HFFc6 (cell line): ENCODE measurements at places on chromosomes 2 and 18.

- H3K27ac ChIP-seq: no peak overlapping the region
- H3K27me3 ChIP-seq: peaks cover 4% of the 10 kb centered on the region
- no peaks in the 10 kb centered on the region for H3K36me3 ChIP-seq
- no peak overlapping the region for H3K4me3 ChIP-seq
- H3K4me1 ChIP-seq: peaks cover 35% of the 10 kb centered on the region
Observed at GRCh38 chr2:47239119-47239969, 84.2 kb upstream of the STPG4 start.

DNA sequence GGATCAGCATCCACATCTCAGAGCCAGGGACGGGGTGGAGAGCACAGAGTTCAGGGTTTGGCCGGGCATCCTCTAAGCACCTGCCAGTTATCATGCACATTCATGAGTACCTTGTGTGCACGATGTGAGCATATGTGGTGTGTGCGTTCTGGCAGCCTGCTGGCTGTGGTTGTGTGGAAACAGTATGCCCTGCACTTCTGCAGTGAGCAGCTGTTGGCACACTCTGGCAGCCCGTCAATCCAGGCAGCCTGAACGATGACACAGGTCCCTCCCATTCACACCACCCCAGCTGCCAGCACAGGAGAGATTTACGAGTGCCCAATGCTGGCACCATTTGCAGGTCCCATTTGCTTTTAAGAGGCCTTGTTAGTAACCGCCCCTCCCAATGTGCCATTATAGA, 74.2 kb downstream of the CD8B2 start:
- H3K4me1 ChIP-seq: no peaks in the 10 kb centered on the region
- no peak for DNase-seq
- H3K4me3 ChIP-seq: no peak overlapping the region
- H3K27me3 ChIP-seq: peaks cover 12% of the 10 kb centered on the region

GRCh38 chr18:68417166-68417799, 297.6 kb downstream of the TMX3 start:
- H3K36me3 ChIP-seq: peaks cover 21% of the 10 kb centered on the region
- H3K4me3 ChIP-seq: no peak overlapping the region; the same call in 1 of the 2 replicates
- peak overlapping the region; percentile 68 for H3K27ac ChIP-seq

DNA sequence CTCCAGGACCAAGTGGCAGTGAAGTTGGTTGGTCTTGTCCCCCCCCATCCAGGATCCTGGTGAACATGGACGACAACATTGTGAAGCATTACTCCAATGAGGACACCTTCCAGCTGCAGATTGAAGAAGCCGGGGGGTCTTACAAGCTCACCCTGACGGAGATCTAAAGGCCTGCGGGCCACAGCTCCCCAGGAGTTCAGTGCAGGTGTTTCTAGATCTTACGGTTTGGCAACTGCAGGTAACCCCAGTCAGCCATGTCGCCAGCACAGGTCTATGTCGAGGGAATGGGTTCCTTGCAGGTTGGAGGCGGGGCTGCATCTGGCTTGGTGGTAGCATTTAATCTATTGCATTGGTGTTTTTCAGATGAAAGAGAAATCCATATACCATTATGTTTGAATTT, 42.8 kb upstream of the KLF11 start:
- 0 out of 2 replicates have a peak, but pooled peaks cover 1% of the 10 kb centered on the region for H3K27me3 ChIP-seq
- H3K4me1 ChIP-seq: no peaks in the 10 kb centered on the region
- H3K4me3 ChIP-seq: no peak overlapping the region
- DNase-seq: no peak
- H3K36me3 ChIP-seq: no peaks in the 10 kb centered on the region

- H3K36me3 ChIP-seq: no peaks in the 10 kb centered on the region
- H3K4me3 ChIP-seq: no peak overlapping the region
- H3K27ac ChIP-seq: no peak overlapping the region
- DNase-seq: no peak
- no peaks in the 10 kb centered on the region for H3K4me1 ChIP-seq
Observed at GRCh38 chr2:83887757-83888156, 571.3 kb downstream of the SUCLG1 start.

- H3K36me3 ChIP-seq: 0 out of 2 replicates have a peak, but pooled peaks cover 4% of the 10 kb centered on the region
- H3K4me3 ChIP-seq: peak overlapping the region; percentile 70
- no peak for DNase-seq
- H3K27me3 ChIP-seq: peaks cover 33% of the 10 kb centered on the region
- H3K4me1 ChIP-seq: no peaks in the 10 kb centered on the region
- H3K27ac ChIP-seq: no peak overlapping the region
Observed at GRCh38 chr2:73283545-73284295, 558 bp downstream of the FBXO41 start.

GRCh38 chr2:10572701-10573100, 117.1 kb downstream of the NOL10 start:
- DNase-seq: no peak
- peaks cover 43% of the 10 kb centered on the region for H3K36me3 ChIP-seq
- no peaks in the 10 kb centered on the region; the same call in 1 of the 2 replicates for H3K27me3 ChIP-seq
- no peak overlapping the region for H3K27ac ChIP-seq

- peaks cover 30% of the 10 kb centered on the region for H3K27me3 ChIP-seq
- no peaks in the 10 kb centered on the region for H3K36me3 ChIP-seq
- H3K4me1 ChIP-seq: no peaks in the 10 kb centered on the region
- no peak for DNase-seq
Observed at GRCh38 chr2:111176867-111177266, 56.2 kb downstream of the BCL2L11 start.

GRCh38 chr2:41079011-41079410, 627.1 kb upstream of the SLC8A1 start:
- H3K4me3 ChIP-seq: no peak overlapping the region
- H3K27me3 ChIP-seq: no peaks in the 10 kb centered on the region
- DNase-seq: no peak
- no peak overlapping the region for H3K27ac ChIP-seq
- no peaks in the 10 kb centered on the region for H3K36me3 ChIP-seq
